ENCODE measurements at places on chromosomes 1 and 21.

DNA sequence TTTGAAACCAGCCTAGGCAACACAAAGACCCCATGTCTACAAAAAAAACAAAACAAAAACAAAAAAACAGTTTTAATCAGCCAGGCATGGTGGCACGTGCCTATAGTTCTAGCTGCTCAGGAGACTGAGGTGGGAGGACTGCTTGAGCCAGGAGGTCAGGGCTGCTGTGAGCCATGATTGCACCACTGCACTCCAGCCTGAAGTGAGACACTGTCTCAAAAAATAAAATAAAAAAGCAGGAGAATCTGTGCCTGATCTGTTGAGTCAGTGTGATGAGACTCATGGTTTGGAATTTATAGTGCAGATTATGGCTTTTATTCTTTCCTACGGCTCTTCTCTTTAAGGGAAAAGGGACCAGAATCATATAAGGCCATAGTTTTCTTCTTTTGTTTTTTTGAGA lies 16.5 kb downstream of the TRIT1 start:
- peak; percentile 60 for ATAC-seq

DNA sequence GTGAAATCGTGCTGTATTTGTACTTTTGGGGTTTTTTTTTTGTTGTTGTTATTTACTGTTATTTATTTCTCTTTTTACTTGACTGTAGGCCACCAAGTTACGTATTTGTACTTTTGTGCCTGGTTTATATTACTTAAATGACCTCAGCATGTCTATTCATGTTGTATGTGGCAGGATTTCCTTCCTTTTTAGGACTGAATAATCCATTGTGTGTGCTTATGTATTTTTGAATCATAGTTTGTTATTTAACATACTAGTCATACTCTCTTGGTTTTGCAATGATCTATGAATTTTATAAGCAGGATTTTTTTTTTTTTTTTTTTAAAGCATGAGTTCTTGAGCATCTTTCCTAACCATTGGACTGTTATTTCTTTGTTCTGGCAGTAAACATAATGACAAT lies 51.2 kb downstream of the RNF2 start:
- no peak for ATAC-seq

DNA sequence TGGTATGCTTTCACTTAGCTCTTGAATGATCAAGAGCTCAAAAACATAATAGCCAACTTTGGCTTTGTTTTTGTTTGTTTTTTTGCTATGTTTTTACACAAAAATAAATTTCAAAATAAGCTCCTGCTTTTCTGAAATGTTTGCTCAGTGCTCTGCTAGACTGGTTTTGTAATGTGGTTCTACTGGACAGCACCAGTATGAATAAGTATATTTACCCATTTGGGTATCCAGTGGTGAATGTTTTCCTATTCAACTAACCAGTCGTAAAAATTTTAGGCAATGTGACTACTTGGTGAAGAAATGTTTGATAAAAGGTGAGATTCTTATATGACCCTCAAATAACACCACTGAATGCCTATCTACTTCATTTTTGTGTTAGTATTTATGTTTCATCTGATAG lies 308.6 kb downstream of the PTPRC start:
- ATAC-seq = no peak

GRCh38 chr1:209015092-209015491 lies 568.4 kb upstream of the CAMK1G start:
- no peak for ATAC-seq

- no peak for ATAC-seq
These were observed 465 bp upstream of the CFHR3 start for GRCh38 chr1:196774175-196774574.

DNA sequence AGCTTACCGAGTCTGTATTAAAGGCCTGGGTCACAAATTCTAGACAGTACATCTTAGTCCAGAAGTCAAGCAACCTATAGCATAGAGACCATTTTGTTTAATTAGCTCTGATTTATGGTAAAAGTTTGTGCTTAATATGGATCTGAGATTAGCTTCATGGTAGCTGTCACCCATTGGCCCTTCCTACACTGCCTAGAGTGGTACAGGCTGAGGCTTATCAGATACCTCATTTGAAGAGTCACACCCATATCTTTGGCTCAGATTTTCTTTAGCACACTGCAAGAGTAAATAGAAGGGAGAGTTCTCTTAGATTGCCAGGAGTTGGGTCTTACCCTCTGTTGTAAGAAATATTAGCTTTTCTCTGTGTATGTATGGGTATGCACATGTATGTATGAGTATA lies 3.6 kb downstream of the AK4 start:
- ATAC-seq = no peak

DNA sequence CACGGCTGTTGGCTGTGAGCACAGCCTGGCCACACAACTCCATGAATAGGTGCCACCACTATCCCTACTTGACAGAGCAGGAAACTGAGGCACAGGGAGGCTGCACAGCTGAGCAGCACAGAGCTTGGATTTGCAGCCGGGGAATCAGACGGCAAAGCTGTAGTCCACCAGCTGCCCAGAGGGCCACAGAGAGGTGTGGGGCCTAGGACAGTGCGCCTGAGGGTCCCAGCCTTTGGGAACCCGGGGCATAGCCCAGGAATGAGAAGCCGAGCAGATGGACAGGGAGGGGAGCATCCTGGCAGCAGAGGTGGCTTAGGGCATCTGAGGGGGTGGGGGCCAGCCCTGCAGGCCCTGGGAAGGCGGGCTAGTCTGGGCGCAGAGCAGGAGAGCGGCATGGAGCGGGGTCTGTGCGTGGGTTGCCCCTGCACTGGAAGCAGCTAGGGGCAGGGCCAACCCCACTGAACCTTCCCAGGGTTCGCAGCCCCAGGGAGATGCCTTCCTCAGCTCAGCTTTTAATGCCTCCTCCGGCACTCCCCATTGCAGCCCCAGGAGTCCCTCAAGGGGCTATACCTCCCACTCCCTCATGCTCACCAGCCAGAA lies 46.2 kb upstream of the COL18A1 start:
- ATAC-seq = no peak

GRCh38 chr1:7975212-7975865 lies 13.8 kb downstream of the PARK7 start:
- peak; percentile 100 for ATAC-seq

DNA sequence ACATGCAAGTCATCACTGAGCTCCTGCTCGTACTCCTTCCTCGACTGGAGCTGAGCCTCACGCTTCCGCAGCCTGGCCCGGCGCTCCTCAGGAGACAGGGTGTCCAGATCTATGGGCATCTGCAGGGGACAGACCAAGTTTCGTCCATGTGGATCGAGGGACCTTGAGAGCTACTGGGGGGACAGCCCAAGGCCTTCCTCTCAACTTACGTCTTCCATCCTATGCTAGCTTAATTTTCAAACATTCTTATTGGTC lies 2.4 kb downstream of the MRPL55 start:
- no peak for ATAC-seq

DNA sequence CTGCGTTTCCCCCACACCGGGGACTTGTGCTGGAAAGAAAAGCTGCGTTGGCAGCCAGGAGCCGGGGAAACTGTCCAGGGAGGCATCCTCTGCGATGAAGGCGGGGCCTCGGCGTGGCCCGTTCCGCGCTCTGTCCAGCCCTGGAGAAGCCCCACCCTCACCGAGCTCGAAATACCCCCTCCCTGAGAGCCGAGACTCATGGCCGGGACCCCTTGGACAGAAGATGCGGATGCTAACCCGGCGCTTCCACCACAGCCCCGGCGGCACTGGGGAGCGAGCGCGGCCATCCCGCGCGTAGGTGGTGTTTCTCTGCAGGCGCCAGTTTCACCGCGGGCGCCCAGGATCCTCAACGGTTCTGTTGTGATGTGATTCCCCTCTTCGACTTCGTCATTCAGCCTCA lies 31.6 kb downstream of the PDE9A start:
- no peak for ATAC-seq

DNA sequence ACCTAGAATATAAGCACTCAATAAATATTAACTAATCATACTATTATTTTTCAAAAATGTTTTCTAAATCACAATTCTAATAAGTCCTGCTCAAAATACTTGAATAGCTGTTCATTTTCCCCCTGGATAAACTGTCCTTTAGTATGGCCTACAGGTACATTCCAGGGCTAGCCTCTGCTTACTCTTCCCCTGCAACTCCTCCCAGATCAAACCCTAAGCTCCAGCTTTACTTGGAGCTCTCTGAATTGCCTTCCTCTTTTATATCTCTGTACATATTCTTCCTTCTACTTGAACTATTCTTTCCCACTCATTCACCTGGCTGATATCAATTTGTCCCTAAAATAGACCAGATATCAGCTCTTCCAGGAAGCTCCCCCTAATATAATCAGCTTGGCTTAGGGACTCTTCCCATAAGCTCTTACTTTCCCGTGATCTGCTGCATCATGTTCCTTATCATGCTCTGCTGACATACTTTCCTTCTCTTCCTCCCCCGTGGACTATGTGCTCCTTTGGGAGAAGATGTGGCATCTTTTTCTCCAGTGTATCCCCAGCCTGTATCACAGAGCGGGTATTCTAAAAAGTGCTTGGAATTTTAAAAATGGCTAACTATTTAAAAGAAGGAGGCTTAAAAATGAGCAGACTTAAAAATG lies 43.1 kb upstream of the PIGC start:
- ATAC-seq = no peak

- ATAC-seq = peak; percentile 89
These were observed 59.6 kb upstream of the C1orf87 start for GRCh38 chr1:60133000-60133673.

DNA sequence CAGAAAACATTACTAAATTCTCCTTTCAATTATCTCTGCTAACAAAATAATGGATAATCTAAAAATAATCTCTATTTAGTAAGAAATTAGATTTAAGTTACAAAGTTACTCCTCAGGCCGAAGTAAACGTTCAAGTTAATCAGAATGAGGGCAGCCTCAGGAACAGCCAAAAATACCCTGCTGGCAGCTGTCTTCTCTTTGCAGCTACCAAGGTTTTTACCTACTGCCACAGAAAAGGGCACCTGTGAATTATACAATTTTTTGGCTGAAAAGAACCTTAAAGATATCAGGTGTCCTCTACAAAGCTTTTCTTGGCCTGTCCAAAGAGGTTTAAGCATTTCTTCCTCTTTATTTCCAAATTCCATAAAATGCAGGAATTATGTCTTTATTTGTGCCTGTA lies 84.4 kb downstream of the AKT3 start:
- no peak for ATAC-seq

- ATAC-seq = no peak
These were observed 201.0 kb upstream of the MAP1LC3C start for GRCh38 chr1:242199776-242200458.

DNA sequence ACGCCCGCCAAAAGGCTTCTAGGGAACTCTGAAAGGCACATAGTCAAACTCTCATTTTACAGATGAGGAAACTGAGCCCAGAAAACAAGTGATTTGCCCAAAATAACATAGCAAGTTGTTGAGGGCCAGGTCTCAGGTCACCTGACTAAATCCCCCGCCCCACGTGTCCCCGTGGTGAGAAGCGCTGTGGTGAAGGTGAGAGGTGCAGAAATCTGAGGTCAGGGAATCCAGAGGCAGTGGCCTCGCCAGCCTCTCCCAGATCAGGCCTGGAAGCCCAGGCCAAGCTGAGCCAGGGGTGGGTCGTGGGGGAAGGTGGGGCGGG lies 5.1 kb downstream of the HDGF start:
- no peak for ATAC-seq

DNA sequence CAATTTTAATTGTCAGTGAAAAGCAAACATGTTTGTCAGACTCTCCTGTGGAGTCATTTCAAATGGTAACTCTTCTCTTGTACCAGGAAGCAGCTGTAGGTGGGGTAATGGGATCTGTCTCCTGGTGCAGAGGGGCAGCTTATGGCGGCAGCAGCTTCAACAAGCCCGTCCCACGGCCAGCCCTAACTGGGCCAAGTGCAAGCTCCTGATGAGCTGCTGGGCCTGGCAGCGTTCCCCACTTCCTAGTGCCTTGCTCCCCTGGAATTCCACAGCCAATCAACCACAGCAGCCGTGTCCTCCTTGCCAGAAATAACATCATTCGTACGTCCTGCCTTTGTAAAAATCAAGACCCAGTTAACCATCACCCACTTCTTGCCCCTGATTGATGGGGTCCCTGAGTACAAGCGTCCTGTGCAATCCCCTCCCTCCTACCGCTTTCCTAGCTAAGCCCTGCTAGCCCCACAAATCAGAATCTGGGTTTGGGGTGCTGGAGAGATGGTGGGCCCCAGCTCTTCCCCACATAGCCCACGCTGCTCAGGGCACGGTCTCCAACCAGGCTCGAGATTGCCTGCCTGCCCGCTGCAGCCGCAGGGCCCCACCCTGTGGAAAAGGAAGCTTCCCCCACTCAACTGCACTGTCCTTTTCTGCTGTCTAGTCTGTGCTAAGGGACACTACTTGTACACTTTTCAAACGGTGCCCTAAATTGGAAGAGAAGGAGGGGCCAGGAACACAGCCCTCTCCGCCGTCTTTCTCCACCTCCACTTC lies 61.2 kb downstream of the TOR1AIP2 start:
- ATAC-seq = no peak

DNA sequence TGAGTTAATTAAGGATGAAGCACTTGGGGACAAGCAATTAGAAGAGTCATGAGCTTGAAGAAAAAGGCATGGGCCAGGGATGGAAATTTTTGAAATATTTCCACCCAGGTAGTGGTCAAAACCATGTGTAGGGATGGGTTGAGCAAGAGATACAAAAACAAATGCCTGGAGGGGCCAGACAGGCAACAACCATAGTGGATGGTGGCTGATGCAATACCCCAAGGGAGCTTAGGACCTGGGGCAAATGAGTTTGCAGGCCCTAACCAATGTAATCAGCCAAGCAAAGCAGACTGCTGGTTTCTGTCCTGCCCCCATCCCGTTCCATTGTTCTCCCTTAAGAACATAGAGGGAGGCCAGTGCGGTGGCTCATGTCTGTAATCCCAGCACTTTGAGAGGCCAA lies 119.1 kb upstream of the FGGY start:
- ATAC-seq = no peak

GRCh38 chr1:118116401-118116800 lies 68.6 kb downstream of the SPAG17 start:
- ATAC-seq = no peak

GRCh38 chr1:245537992-245538391 lies 383.2 kb downstream of the KIF26B start:
- ATAC-seq = peak; percentile 15

DNA sequence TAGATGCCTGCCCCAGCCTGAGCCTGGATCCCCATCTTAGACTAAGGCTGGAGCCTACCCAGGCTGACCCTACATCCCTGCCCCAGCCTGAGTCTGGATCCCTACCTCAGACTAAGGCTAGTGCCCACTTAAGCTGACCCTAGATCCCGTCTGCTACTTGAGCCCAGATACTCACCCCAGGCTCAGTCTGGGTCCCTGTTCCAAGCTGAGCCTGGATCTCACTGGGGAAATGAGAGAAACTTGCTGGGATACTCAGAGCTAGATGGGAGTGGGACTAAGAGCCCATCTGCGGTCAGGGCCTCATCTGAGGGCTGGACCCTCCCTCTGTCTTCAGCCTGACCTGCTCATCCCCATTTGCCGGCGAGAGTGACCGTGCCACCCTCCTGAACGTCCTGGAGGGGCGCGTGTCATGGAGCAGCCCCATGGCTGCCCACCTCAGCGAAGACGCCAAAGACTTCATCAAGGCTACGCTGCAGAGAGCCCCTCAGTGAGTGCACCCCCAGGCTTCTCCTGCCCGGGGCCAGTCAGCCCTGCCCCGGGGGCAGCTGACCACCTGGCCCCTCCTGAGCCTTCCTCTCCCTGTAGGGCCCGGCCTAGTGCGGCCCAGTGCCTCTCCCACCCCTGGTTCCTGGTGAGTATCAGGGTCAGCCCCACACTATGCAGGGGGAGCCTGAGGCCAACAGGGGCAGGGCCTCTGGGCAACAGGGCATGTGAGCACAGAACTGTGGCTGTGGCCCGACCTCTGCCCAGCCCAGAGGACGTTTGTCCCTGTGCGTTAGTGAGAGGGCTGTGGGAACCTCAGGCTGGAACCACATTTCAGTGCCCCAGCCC lies 36.8 kb downstream of the TRIM11 start:
- ATAC-seq = no peak
